ELR (cell line): ENCODE measurements at places on chromosomes 7 and 10.
A peak's percentile ranks its signal among the peaks of the same experiment; 100 is the strongest.

GRCh38 chr7:48052748-48053147 lies 17.4 kb downstream of the C7orf57 start:
- DNase-seq: peak; percentile 85

DNA sequence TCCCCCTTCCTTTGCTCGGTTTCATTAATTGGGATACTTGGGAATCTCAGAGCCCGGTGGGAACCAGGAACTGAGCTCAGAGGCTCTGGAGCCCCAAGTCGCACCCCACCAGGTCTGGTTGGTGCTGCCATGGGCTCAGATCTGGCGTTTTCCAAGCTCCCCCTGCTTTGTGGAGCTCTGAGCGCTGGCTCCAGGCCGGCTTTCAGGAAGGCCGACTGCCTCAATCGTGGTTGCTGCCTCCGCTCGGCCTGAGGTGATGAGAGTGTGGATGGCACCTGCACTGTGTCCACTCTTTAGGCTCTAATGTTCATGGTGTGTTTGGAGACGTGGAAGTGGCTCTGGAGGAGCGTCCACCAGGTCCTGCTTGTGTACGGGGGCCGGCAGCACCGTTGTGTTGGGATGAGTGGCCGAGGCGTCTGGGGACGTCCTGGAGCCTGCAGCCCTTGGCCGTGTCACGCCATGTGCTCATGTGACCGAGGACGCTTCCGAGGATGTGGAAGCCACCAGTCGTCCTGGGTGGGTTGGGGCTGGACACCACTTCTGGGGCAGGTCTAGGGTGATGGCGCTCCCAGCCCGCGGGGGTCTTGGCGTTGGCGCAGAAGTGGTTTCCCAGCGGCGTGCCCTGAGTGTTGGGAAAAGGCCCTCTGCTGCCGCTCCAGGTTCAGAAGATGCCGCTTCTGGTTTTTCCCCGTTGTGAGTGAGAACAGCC lies 8.2 kb downstream of the INPP5A start:
- DNase-seq: no peak

DNA sequence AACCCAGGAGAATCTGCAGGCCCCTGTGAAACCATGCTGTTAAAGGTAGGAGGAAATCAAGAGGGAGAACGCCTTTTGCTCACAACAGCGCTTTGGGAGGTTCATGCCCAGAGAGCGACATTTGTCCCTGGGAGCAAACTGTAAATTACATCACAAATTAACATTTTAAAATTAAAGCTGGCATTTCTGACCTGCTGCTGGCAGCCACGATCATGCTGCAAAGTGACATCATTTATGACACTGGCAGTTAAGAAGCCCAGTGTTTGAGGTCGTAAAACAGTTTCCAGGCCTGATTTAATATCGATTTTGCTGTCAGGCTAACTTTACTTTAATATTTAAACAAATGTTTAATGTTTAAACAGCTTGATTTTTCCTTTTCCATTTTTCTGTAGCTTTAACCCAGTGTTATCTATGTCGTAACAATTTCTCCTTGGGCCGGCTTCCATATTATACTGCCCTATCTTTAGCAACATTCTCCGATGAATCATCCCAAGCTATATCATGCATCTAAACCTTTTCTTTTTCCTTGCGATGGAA lies 86.5 kb upstream of the NPVF start:
- DNase-seq: no peak

GRCh38 chr7:138970952-138971351 lies 10.2 kb downstream of the KIAA1549 start:
- DNase-seq: no peak

DNA sequence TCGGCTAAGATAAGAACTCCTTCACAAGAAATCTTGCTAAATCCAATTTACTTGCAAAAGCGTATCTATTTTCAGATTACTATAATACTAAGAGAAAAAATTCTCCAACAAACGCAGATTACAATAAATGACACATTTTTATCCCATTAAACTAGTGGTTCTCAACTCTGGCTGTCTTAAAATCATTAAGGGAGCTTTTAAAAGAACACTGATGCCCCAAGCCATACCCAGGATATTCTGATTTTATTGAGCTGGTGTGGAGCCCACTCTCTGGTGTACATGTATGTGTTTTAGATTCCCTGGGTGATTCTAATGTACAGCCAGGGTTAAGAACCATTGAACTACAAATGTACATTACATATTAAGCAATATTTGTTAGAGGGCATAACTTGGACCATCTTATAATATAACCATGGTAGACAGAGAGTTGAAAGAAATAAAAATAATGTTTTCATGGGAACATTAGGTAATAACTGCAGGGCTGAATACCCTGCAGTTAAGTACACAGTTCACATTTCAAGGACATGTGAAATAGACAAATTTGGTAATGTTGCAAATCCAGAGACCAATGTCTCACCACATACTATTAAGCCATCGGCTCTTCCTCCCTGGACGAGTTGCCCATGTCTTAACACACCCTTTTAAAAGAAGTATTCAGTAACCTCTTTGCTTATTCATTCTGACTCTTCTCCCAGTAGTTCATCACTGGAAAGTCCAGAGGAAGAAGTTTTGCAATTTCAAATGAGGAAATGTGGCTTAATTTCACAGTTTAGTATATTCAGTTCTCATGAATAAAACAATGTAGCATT lies 6.2 kb downstream of the GSAP start:
- DNase-seq: peak; percentile 87

DNA sequence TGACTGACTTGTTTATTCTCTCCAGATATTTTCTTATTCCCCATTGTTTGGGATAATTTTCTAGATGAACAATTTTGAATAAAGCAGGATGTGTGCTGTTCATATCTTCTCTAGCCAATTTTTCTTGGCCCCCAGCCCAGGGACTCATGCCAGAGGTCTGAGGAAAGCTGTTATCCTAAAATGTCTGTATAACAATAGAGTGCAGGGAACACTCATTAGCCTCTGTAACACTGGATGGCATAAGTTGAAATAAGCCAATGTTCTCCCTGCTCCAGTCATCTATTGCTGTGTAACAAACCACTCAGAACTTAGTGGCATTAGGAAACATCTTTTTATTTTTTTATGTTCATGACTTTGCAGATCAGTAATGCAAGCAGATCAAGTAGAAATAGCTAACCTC lies 121.7 kb upstream of the TRIM24 start:
- DNase-seq: no peak

DNA sequence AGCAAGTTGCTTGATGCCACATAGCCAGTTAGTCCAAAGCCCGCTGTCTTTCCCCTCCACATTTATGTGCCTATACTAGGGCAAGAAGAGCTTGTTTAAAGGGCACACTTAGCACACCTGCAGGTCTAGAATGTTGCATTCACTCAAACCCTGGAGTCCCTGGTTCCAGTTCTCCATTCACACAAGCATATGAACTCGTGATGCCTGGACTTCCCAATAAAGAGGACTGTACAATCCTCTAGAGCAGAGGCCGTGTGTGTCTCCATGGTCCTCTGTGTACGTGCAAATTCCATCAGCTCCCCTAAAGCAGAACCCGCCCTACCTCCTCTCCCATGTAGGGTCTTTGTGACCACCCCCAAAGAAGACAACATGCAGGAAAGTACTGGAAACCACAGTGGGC lies 3.0 kb upstream of the SH3PXD2A start:
- no peak for DNase-seq

DNA sequence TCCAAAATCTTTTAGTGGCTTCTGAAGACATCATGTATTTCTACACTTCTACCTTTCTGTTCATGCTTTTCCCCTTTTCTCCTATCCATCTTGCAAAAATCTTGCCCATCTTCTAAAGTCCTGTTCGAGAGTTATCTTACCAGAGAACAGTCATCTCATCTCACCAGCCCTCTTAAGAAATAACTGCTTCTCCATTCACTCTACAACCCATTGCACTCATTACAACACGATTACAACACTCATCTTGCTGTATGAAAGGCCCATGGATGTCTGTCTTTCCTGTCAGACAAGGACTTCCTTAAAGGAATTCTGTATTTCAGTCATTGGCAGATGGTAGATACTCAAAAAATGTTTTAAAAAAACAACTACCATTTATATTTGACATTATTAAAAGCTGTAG lies 30.8 kb downstream of the ZNF438 start:
- no peak for DNase-seq

DNA sequence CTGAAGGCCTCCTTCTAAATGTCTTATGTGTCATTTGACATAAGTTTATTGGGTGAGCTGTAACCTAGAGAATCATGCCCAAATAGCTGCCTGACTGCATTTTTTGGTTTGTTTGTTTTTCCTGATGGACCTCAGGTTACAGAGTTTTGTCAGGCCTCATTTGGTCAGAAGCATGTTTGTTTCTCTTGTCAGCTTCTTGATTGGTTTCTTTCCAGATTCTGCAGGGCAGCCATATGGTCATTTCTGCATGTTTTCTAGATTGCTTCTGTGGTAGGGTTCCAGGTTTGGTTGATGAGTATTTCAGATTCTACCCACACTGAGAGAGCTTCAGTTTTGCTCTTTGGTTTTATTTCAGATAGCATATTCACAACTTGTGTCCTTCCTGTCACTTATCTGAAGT lies 28.0 kb downstream of the GLCCI1 start:
- no peak for DNase-seq

- peak; percentile 80 for DNase-seq
Observed at GRCh38 chr10:104330168-104331110, 7.8 kb downstream of the ITPRIP start.

DNA sequence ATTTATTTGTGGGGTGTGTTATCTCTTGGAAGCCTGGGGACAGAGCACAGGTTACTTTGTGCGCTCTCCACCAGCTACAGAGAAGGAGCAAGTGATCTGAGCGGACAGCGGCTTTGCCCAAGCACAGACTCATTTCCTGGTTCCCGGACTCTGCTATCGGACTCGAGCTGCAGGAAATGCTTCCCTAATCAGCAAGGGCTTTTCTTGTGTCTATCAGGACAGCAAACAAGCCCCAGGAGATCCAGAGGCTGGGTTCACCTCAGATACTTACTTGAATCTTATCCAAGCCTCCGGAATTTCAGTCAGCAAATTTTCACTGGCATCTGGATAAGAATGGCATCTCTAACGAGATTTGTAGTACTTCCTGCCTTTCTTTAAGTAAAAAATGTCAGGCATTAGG lies 27.8 kb downstream of the MRC1 start:
- DNase-seq: peak; percentile 77

- peak; percentile 54 for DNase-seq
Observed at GRCh38 chr7:143279186-143280098, 5.3 kb upstream of the TMEM139 start.

DNA sequence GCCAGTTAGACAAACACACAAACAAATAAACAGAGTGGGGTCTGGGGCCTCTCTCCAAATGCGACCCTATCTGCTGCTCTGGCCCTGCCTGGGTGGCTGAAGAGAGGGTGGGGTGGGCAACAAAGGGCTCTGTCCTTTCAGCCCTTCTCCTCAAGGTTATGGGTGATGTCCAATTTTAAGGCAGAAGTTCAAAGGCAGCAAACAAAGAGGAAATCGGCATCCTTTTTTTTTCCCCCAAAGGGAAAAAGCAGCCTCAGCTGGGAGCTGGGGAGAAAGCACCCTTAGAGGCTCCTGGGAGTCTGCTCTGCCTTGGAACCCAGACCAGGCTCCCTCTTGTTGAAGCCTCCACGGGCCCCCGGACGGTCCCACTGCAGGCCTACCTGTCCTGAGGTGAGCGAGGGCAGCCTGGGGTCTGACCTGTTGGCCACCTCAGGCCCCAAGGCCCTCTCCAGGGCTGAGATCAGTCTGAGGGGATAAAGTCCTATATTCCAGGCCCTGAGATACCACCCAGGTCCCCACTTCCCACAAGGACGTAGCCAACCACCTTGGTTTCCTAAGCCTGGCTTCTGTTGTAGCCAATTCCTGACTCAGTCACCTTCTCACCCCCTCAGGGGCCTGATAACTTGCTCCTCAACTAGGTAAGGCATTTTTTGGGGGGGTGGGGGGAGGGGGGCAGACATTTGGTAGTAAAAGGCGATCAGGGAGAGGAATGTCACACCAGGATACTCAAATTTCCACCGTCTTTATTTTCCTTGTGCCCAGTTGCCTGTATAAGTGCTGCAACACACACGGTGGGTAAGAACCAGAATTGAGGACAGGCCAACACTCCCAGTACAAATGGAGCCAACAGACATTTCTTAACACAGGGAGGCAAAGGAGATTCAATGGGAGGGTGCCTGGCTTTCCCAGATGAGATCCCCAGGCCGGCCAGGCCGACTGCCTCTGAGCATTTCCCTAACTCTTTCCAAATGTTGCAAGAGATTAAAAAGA lies 4.3 kb downstream of the HOXA11 start:
- DNase-seq: peak; percentile 56

- DNase-seq: peak; percentile 15
Observed at GRCh38 chr10:9198611-9199010, 1144.1 kb downstream of the GATA3 start.

GRCh38 chr10:73060738-73061635 lies 35.7 kb downstream of the P4HA1 start:
- peak; percentile 58 for DNase-seq

DNA sequence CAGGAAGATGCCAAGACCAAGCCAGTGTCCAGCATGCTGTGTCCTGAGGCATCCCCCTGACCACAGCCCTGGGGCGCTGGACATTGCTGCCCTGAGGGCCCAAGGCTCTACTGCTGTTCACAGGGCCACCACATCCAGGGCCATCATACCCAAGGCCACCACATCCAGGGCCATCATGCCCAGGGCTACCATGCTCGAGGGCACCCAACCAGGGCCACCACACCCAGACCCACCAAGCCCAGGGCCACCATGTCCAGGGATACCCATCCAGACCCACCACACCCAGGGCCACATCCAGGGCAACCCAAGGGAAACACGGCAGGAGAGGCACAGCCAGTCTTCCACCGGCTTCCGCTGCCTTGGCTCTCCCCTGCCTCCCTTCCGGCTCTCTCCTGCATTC lies 17.1 kb downstream of the STK32C start:
- DNase-seq: no peak

GRCh38 chr10:130767116-130767730 lies 544.3 kb downstream of the TCERG1L start:
- no peak for DNase-seq

GRCh38 chr10:70135684-70136083 lies 3.1 kb upstream of the AIFM2 start:
- DNase-seq: no peak

DNA sequence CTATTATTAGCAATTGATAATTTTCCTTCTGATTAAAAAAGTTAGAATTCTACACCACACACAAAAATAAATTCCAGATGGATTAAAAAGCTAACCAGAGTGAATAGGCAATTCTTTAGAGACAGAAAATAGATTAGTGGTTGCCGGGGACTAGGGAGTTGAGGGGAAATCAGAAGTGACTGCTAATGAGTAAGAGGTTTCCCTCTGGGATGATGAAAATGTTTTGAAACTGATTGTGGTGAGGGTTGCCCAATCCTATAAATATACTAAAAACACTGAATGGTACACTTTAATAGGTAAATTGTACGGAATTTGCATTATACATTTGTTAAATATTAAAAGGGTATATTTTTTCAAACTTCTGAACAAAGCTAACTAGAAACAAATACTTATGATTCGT lies 214.9 kb downstream of the GPAM start:
- DNase-seq: no peak

DNA sequence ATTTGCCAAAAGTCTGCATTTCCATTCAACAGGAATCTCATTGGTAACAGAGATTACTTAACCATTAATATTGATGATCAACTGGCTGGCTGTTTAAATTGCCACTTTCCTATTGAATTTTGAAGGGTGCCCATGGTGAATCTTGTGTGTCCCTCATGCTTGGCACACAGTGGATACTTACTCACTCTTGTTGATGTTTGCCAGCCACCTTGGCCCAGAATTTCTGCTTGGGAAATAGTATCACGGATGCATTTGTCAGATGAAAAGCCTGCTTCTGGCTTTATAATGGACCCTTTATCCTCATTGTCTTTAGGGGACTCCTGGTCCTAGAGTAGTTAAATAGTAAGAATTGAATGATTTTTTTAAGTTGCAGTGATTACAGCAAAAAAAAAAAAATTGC lies 52.0 kb downstream of the MMRN2 start:
- DNase-seq: no peak
